Central memory CD8-positive, alpha-beta T cell (primary cell): ENCODE measurements at places on chromosomes 4 and X.

DNA sequence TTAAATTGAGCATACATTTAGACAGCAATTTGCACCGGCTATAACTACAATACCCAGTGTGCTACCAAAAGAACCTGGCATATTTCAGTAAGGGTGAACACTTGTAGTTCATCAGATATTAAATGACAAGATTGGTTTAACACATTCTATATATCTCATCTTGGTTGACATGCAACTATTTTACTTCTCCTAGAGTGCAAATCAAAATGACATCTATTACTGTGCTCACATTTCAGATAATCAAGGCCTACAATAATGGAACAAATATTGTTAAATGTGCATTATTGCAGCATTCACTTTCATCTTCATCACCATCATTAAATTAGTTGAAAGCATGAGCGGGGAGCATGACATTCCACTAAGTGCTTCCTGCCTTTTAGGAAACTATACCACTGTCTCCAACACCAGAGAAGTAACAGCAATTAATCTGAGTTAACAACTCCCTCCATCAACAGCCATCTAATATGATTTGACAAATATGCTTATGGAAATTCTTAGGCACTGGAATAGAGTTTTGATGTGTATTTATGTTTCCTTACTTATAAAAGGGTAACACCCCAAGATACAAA, 209.8 kb upstream of the SLIT2 start:
- no peak for DNase-seq

GRCh38 chrX:7941390-7942042, 14.3 kb upstream of the PNPLA4 start:
- no peak for DNase-seq

GRCh38 chr4:108120789-108121188, 47.9 kb downstream of the LEF1 start:
- DNase-seq: no peak

DNA sequence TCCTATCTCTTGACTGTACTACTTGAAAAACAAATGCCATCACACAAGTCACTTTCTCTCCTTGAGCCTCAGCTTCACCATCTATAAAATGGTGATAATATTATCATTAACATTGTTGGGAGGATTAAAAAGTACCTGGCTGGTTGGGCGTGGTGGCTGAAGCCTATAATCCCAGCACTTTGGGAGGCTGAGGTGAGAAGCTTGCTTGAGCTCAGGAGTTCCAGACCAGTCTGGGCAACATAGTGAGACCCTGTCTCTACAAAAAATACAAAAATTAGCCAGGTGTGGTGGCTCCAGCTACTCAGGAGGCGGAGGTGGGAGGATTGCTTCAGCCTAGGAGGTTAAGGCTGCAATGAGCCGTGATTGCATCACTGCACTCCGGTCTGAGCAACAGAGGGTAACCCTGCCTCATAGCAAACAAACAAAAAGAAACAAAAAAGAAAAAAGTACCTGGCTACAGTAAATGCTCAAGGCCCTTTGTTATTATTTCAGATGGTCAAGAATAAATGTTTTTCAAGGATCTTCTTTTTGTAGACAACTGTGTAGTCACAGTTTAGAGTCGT, 120.3 kb downstream of the CHRNA9 start:
- no peak for DNase-seq

GRCh38 chr4:24073948-24074347, 184.1 kb upstream of the PPARGC1A start:
- DNase-seq: no peak

GRCh38 chr4:7392438-7393421, 42.0 kb downstream of the PSAPL1 start:
- DNase-seq: no peak
